ENCODE measurements at places on chromosomes 7 and 10. TPM values are rescaled to one million over a fixed set of nuclear protein-coding genes. Genes with fewer than 3 reads are reported as not detected.

DNA sequence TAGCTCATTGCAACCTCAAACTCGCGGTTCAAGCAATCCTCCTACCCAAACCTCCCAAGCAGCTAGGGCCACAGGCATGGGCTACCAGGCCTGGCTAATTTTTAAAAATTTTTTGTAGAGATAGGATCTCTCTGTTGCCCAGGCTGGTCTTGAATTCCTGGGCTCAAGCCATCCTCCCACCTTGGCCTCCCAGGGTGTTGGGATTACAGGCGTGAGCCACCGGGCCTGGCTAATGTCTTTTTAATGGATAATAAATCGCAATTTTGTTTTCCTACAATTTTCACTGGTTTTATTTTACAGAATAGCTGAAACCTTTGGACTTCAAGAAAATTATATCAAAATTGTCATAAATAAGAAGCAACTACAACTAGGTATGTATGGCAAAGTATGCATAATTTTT is 10.9 kb downstream of the NUB1 start:
- DNase-seq = no peak

GRCh38 chr10:3186368-3186767 is 13.8 kb upstream of the PITRM1 start:
- no peak for DNase-seq

- no peak for DNase-seq
Observed at GRCh38 chr10:17479015-17479615, 24.7 kb upstream of the ST8SIA6 start.

PNLIP gene
- 0.72 TPM for total RNA-seq

- DNase-seq = no peak
Observed at GRCh38 chr7:43505412-43505811, 77.5 kb upstream of the STK17A start.

PKD2L1 gene
- not detected for total RNA-seq

WASL gene
- total RNA-seq = 21.4 TPM

GRCh38 chr10:30854656-30855055 is 177.0 kb downstream of the ZNF438 start:
- no peak for DNase-seq

MARVELD1 gene
- total RNA-seq = 29.1 TPM

DNA sequence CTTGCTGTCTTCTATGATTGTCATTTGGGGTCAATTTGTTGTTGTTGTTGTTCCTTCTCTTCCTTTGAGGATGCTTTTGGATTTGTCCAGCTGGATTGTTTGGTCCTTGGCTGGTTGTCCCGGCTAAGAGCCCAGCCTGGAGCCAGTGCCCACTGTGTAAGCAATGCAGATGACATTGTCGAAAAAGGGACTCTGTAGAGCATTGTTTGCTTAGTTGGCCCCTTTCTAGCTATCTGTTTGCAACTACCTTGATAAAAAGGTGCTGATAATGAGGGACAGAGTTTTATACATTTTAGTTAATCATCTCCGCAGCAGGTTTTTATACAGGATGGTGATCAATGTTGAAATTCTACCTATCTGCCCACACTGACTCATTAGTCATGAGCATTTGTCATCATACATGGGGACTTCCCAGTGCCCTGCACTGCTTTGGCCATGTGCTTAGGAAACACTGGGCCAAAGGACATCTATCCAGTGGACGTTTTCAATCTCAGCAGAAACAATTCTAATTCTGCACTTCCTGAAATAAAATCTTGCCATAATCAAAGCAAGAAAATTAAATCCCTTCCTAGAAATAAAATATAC is 311.9 kb downstream of the GRM8 start:
- DNase-seq = no peak

DKK1 gene
- total RNA-seq = 26.5 TPM

GRCh38 chr10:120580918-120581895 is 124.2 kb downstream of the PLPP4 start:
- DNase-seq = no peak

GRCh38 chr7:94706996-94707740 is 51.2 kb upstream of the SGCE start:
- DNase-seq = no peak

- DNase-seq = peak; percentile 81
Observed at GRCh38 chr10:31771331-31771831, 157.2 kb downstream of the ARHGAP12 start.

MSMB gene
- not detected for total RNA-seq

DNA sequence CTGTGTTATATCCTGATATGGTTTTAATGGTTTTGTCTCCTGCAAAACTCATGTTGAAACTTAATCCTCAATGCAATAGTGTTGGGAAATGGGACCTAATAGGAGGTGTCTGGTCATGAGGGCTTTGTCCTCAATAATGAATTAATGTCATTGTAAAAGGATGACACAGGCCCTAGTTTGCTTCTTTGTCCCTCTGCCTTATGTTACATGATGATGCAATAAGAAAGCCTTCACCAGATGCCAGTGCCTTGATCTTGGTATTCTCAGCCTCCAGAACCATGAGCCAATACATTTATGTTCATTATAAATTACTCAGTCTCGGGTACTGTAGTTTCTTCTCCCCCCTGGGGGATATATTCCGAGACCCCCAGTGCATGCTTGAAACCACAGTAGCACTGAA is 1247.4 kb upstream of the SORCS1 start:
- no peak for DNase-seq

GRCh38 chr10:50991456-50992355 is 82.6 kb upstream of the PRKG1 start:
- DNase-seq = peak; percentile 67

DNA sequence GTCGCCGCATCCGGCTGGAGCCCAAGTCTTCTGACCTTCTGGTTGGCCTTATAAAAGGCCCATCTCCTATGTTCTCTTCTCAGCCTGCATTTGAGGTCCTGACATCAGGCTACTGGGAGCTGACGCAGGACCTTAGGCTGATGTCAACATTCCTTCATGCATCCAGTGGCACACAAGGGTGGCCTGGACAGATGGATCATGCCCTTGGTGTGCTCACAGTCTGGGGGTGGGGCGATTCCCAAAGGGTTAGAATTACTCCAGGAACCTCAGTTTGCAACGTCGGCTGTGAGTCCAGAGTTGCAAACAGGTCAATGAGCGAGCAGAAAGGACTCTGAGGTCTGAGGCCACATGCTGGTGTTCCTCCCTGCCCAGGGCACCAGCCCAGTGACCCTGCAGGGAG is 8.2 kb upstream of the CLIP2 start:
- DNase-seq = no peak

Measured in umbilical cord (tissue), 2 donors.